SJCRH30 (cell line): ENCODE measurements at places on chromosomes 12 and 14. TPM values are rescaled to one million over a fixed set of nuclear protein-coding genes. Genes with fewer than 3 reads are reported as not detected.

DNA sequence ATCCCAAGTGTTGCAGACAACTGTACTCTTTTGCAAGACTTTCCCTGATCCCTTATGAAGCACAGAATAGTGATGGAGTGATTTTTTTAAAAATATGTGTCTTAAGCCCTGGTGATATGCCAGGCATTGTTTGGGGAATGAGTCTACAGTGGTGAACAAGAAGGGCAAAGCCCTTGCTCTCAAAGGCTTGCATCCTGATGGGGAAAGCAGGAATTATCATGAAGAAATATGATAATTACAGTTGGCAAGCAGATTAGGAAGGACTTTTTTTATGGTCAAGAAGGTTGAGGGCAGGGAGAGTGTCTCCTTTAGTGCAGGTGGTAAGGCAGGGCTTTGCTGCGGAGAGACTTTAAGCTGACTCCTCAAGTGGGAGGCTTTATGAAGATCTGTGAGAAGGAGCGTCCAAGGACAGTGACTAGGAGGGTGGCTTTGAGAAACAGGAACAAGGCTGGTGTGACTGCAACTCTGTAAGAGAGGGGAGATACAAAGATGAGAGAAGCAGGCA is 100.2 kb downstream of the SYNE2 start:
- H3K4me3 ChIP-seq = no peak overlapping the region
- no peaks in the 10 kb centered on the region for H3K27me3 ChIP-seq
- H3K27ac ChIP-seq = no peak overlapping the region
- no peak for DNase-seq
- no peaks in the 10 kb centered on the region for H3K4me1 ChIP-seq

ANO2 gene
- total RNA-seq = 2.2 and 2.3 TPM in 2 replicates

- no peak overlapping the region for H3K27ac ChIP-seq
- peaks cover 3% of the 10 kb centered on the region; the same call in 1 of the 2 replicates for H3K4me1 ChIP-seq
- DNase-seq = no peak
- H3K36me3 ChIP-seq = no peaks in the 10 kb centered on the region
- no peak overlapping the region for H3K4me3 ChIP-seq
These were observed 131.6 kb downstream of the CAND1 start for GRCh38 chr12:67400742-67401141.

DNA sequence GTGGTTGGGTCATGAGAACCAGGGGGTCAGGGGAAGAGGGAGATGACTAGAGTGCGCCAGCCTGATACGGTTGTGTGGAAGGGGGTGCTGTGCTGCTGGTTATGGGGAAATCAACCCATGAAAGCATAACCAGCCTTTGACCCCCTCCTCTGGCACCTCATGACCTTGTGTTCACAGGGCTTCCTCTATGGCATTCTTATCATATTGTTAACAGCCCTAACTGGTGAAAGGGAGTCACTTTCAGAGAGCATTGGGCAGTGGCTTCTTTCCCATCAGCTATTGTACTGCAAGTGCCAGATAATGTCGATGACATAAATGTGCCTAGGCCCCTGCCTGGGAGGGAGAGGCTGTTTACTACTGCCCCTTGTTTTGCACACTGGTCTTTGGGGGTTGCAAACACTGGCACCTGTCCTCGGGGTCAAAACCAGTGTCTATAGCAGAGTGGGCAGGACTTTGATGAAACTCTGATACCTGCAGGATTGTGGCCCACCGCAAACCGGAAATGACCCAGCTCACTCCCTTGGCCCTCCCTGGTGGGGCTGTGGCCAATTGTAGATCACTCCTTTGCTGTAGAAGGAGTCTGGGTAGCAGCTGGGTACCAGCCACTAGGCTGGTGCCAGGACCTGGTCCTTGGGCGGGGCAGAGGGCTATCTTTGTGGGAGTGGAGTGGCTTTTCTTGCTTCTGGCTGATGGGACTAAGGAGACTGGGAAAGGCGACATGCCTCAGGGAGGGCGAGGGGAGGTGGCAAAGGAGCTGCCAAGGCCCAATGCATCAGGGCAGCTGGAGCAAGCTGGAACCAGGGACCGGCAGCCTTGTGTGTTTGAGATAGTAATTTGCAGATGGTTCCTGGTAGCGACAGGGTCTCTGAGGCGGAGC is 634 bp upstream of the TMEM63C start:
- no peaks in the 10 kb centered on the region for H3K27me3 ChIP-seq
- no peaks in the 10 kb centered on the region for H3K36me3 ChIP-seq
- no peak overlapping the region for H3K27ac ChIP-seq
- peak overlapping the region; percentile 78 for H3K4me3 ChIP-seq
- DNase-seq = no peak
- peaks cover 8% of the 10 kb centered on the region; the same call in 1 of the 2 replicates for H3K4me1 ChIP-seq

DNA sequence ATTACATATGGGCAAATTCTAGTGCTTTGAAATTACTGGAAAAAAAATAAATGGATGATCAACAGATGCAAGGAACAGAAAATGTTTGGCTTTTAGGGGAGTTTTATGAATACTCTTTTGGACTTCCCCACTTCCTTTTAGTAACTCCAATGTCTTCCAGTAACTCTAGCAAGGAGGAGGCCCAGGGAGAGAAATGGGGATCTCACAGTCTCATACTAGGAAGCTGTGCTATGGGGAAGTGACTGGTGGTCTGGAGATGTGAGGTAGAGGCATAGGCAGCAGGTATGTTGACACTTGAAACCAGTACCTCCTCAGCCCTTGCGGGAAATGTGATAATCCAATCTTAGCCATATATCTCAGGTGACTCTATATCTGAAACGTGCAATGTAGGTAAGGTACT is 68.1 kb downstream of the CRADD start:
- H3K4me1 ChIP-seq = no peaks in the 10 kb centered on the region
- H3K27me3 ChIP-seq = no peaks in the 10 kb centered on the region
- no peaks in the 10 kb centered on the region for H3K36me3 ChIP-seq
- DNase-seq = no peak

DNA sequence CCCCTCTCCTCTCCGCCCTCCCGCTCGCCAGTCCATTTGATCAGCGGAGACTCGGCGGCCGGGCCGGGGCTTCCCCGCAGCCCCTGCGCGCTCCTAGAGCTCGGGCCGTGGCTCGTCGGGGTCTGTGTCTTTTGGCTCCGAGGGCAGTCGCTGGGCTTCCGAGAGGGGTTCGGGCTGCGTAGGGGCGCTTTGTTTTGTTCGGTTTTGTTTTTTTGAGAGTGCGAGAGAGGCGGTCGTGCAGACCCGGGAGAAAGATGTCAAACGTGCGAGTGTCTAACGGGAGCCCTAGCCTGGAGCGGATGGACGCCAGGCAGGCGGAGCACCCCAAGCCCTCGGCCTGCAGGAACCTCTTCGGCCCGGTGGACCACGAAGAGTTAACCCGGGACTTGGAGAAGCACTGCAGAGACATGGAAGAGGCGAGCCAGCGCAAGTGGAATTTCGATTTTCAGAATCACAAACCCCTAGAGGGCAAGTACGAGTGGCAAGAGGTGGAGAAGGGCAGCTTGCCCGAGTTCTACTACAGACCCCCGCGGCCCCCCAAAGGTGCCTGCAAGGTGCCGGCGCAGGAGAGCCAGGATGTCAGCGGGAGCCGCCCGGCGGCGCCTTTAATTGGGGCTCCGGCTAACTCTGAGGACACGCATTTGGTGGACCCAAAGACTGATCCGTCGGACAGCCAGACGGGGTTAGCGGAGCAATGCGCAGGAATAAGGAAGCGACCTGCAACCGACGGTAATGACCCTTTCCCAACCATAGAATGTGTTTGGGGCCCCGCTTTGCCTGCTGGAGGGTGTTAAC is 615 bp downstream of the CDKN1B start:
- no peaks in the 10 kb centered on the region for H3K27me3 ChIP-seq
- H3K4me3 ChIP-seq = peak overlapping the region; percentile 93
- peaks cover 11% of the 10 kb centered on the region for H3K36me3 ChIP-seq
- peak; percentile 42 for DNase-seq
- peak overlapping the region; percentile 74 for H3K27ac ChIP-seq
- H3K4me1 ChIP-seq = peaks cover 18% of the 10 kb centered on the region

PSMC1 gene
- total RNA-seq = 172 and 173 TPM in 2 replicates

DNA sequence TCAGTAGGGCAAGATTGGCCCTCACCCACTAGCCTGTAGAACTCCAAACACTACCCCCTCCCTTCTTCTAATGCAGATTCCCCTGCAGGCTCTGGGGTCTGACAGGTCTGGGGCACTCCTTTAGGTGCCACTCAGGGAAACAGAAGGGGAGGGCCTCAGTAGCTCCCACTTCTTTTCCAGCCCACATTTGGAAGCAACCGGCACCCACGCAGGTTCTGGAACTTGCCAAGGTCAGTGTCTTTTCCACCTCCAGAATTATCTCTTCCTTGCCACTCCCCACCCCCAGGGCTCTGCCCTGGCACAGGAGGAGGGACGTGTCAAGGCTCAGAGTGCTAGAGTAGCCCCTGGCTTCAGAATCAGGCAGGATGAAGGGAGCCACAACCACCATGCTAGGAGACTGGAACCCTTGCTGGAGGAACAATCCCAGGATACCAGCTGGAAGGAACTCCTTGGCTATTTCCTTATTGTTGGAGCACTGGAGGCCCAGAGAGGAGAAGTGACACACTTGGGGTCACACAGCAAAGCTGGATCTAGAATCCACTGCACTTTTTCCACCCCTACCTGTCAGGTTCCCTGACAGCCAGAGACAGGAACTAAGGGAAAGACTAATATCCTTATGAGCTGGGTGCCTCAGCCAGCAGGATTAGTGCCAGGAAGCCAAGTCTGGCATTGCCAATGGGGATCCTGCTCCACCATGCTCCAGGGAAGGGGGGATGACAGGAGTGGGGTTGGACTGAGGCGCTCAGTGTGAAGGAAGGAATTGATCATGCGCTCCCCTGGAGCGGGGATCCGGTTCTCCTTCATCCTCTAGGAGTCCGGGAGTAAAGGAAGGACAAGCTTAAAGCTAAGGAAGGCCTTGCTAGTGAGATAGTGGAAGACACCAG is 1.8 kb upstream of the FIGNL2 start:
- no peak overlapping the region for H3K4me3 ChIP-seq
- no peak for DNase-seq
- no peak overlapping the region for H3K27ac ChIP-seq
- no peaks in the 10 kb centered on the region for H3K36me3 ChIP-seq
- no peaks in the 10 kb centered on the region for H3K4me1 ChIP-seq
- H3K27me3 ChIP-seq = peaks cover 21% of the 10 kb centered on the region

CRACR2A gene
- total RNA-seq = 14.3 and 16.1 TPM in 2 replicates

DNA sequence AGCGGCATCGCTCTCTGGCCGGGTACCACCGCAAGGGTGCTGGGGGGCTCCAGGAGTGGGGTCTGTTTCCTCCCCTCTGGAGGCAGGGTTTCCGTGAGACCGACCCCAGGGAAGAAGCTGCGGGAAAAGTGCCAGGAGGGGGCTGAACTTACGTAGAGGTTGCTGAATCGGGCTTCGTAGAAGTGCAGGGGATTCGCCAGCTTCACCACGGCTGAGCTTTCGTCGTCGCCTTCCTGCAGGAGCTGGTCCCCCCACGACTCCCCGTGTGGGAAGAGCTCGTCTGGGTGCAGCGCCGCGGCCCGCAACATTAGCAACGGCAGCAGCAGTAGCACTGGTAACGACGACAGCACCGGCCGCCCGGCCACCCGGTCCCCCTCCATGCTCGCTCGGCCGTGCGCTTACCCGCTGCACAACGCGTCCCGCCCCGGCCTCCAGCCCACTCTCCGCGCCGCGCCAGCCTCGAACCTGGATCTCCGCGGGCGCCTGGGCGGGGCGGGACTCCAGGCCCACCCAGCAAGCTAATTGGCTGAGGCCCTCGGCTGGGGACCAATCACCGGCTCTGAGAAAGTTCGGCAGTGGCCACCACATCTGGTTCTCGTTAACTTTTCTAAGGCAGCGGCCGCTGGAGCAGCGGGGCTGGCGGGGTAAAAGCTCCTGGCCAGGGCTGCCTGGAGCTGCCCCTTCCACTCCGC is at the start of gene NID2:
TSS of gene NID2 (minus strand) at position 445 of the 692 bp plus-strand sequence. CDS start at position 380, 65 bp downstream.
- no peak within 1 kb of the TSS for H3K27ac ChIP-seq
- peaks cover 4% of the 10 kb centered on the region; the same call in 1 of the 2 replicates for H3K4me1 ChIP-seq
- H3K4me3 ChIP-seq = peak within 1 kb of the TSS; percentile 61
- peak; percentile 80 for DNase-seq
- H3K27me3 ChIP-seq = no peaks in the 10 kb centered on the region
- no peaks in the 10 kb centered on the region for H3K36me3 ChIP-seq

DNA sequence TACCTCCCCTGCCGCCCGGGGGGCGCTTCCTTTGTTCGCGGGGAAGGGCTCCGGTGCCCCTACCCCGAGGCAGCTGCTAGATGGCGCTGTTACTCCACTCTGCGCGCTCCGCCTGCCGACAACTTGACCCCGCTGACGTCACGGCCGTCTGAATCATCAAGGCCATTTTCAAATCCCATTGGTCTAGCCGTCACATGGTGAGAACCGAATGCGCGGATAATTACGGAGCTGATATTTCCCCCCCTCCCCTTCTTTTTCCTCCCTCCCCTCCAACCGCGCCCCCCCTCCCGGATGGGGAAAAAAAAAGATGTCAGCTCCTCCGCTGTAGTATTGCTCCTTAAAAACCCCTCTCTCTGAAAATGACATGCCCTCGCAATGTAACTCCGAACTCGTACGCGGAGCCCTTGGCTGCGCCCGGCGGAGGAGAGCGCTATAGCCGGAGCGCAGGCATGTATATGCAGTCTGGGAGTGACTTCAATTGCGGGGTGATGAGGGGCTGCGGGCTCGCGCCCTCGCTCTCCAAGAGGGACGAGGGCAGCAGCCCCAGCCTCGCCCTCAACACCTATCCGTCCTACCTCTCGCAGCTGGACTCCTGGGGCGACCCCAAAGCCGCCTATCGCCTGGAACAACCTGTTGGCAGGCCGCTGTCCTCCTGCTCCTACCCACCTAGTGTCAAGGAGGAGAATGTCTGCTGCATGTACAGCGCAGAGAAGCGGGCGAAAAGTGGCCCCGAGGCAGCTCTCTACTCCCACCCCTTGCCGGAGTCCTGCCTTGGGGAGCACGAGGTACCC is at the start of gene HOXC10:
TSS of gene HOXC10 (plus strand) at position 246 of the 791 bp plus-strand sequence. CDS start at position 360, 114 bp downstream.
- no peaks in the 10 kb centered on the region for H3K36me3 ChIP-seq
- peak; percentile 95 for DNase-seq
- H3K4me3 ChIP-seq = peak within 1 kb of the TSS; percentile 40

MVK gene
- 17.3 and 18.7 TPM in 2 replicates for total RNA-seq

PRIMA1 gene
- not detected in 2 replicates for total RNA-seq

DNA sequence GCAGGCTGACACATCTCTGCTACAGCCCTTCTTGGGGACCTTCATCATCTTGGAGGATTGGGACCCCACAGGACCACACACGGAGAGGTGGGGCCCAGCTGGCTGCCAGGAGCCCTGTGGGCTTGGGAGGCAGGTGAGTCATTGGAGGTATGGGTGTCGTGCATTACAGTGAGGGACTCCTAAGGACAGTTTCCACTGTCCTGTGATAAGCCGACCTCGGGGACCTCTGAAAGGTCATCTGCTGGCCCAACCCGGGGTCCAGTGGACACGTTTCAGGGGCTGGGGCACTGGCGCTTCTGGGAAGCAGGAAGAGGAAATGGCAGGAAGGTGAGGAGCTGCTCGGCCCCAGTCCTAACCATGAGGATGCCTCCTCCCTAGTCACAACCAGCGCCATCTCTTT is 238.0 kb downstream of the BCL11B start:
- H3K4me1 ChIP-seq = peaks cover 9% of the 10 kb centered on the region; the same call in 1 of the 2 replicates
- no peak overlapping the region for H3K27ac ChIP-seq
- no peak for DNase-seq
- no peaks in the 10 kb centered on the region for H3K36me3 ChIP-seq
- H3K27me3 ChIP-seq = no peaks in the 10 kb centered on the region
- H3K4me3 ChIP-seq = no peak overlapping the region

GRCh38 chr12:131991816-131992430 is 42.2 kb downstream of the EP400 start:
- peak overlapping the region; percentile 94 for H3K27ac ChIP-seq
- peaks cover 36% of the 10 kb centered on the region for H3K36me3 ChIP-seq
- peak; percentile 12 for DNase-seq
- no peak overlapping the region for H3K4me3 ChIP-seq
- peaks cover 33% of the 10 kb centered on the region for H3K4me1 ChIP-seq

GRCh38 chr12:3122841-3123678 is 45.9 kb downstream of the TSPAN9 start:
- DNase-seq = peak; percentile 95
- H3K27ac ChIP-seq = peak overlapping the region; percentile 95
- no peak overlapping the region for H3K4me3 ChIP-seq
- no peaks in the 10 kb centered on the region for H3K27me3 ChIP-seq
